RCC 7860 (cell line): ENCODE measurements at places on chromosomes 11 and 22.

DNA sequence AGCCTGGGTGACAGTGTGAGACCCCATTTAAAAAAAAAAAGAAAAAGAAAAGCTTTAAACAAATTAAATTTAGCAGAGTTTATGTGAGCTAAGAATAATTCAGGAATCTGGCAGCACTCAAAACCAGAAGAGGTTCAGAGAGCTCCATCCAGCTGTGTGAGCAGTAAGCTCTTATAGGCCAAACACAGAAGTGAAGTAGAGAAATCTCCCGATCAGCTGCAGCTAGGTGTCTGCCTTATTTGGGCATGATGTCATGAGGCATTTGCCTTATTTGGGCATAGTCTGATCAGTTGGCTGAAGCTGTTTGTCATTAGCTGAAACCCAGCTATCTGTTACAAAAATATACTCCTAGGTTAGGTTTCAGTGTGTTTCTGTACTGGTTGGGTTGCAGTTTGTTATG lies 8.2 kb downstream of the MS4A15 start:
- no peak for DNase-seq

DNA sequence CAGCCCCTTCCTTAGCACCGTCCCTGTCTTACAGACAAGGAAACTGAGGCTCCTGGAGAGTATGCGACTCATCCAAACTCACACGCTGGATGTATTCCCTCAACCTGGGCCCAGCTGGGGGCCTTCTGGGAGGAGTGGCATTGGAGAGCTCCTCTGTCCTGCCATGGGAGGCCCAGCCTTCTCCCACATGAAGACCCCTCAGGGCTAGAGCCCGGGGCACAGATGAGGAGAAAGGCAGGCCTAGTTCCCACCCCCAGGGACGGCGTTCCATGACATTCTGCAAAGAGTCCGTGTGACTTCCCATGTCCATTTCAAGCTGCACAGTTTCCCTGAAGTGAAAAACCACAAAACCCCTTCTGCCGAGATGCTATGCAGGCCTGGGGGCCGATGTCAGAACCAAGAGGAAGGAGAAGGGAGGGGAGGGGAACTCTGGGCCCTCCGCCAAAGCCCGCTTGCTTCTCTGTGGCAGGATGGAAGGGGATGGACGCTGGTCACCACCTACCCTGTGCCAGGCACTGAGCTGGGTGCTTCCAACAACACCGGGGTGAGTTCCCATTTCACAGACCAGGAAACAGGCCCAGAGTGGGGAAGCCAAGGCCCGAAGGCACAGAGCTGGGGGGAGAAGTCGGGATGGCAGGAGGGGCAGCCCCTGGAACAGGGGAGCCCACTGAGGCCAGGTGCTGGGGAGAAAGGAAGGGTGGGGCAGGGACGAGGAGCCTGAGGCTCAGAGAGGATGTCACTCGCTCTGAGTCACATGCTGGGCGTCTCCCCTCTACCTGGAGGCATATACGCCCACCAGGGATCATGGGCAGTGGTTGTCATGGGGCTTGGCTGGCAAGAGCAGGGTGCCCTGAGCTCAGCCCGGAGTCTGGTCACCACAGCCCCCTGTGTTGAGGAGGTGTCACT lies 15.7 kb downstream of the RAC2 start:
- peak; percentile 68 for DNase-seq

DNA sequence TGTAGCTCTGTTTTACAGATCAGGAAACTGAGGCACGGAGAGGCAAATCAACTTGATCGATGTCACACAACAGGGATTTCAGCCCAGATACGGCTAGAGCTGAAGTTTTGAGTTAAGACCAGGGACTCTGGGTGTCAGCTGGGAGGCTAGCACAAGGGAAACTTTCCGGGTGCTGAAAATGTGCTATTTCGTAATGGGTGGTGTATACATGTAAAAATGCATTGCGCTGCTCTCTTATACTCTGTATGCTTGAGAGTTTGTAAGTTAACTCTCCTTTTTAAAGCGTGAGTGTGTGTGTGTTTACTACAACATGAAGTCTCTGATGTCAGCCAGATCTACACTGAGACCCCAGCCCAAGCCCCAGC lies 227.6 kb downstream of the MN1 start:
- DNase-seq = no peak

- no peak for DNase-seq
These were observed 29.4 kb upstream of the CAPRIN1 start for GRCh38 chr11:34021977-34022735.

DNA sequence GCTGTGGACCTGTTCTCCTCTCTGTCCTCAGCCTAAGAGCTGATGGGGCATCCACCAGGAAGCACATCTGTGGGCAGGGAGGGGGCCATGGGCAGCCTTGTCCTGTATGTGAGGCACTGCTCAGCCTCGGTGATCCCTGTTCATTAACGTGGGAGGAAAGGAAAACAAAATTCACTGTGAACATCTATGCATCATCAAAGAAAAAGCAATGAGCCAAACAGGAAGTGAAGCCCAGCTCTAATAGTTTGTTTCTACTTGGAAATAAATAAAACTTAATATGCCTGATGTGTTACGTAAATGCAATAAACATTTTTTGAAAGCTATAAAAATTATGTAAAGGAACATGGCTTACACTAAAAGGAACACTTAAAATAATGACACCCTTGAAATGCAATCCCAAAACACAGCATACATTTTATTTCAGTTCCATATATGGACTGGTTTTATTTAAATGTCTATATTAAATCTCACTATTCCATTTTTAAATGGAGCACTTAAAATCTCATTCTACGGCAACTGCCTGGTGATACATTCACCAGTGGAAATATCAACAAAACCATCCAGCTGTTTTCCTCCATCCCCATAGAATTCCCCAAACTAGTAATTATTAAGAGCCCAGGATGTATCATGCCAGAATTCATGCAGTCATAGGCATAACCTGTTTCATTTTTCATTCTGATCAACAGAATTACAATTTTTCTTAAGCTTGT lies 78.3 kb downstream of the ZNF280B start:
- no peak for DNase-seq

DNA sequence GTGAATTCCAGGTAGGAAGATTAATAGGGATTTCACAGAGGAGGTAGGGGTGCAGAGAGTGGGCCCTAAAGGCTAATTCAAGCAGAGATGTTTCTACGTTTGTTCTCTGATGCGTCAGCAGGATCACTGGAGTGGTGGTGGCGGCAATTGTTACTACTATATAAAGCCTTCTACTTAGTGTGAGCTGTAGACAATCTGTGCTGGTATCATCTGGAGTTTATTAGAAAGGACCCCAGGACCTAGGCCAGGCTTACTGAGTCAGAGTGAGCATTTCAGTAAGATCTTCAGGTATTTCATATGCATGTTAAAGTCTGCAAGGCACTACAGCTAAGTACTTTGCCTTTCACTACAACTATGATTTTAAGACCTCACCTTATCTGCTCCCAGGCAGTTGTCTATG lies 59.5 kb downstream of the USP35 start:
- no peak for DNase-seq

GRCh38 chr11:50088231-50088630 lies 55.6 kb downstream of the OR4C45 start:
- peak; percentile 47 for DNase-seq

- no peak for DNase-seq
These were observed 188.1 kb downstream of the CTTN start for GRCh38 chr11:70586261-70587074.

- no peak for DNase-seq
These were observed 1.1 kb downstream of the EED start for GRCh38 chr11:86245369-86246292.

DNA sequence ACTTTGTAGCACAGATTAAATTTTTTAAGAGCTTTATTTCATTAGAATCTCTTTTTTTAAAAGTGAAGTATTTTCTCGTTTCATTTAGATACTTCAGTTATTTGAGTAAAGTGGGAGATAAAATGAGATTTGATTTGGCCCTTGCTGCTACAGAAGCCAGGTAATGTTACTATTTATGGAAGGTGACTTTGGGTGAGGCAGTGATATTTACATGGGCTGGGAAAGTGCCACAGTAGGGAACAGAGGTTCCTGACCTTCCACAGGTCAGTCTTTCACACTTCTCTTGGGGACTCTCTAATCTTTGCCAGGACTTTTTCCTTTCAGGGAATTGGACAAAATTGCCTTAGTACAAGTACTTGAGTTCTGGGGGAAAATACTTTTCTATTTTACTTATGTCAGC lies 20.4 kb downstream of the CTR9 start:
- no peak for DNase-seq

DNA sequence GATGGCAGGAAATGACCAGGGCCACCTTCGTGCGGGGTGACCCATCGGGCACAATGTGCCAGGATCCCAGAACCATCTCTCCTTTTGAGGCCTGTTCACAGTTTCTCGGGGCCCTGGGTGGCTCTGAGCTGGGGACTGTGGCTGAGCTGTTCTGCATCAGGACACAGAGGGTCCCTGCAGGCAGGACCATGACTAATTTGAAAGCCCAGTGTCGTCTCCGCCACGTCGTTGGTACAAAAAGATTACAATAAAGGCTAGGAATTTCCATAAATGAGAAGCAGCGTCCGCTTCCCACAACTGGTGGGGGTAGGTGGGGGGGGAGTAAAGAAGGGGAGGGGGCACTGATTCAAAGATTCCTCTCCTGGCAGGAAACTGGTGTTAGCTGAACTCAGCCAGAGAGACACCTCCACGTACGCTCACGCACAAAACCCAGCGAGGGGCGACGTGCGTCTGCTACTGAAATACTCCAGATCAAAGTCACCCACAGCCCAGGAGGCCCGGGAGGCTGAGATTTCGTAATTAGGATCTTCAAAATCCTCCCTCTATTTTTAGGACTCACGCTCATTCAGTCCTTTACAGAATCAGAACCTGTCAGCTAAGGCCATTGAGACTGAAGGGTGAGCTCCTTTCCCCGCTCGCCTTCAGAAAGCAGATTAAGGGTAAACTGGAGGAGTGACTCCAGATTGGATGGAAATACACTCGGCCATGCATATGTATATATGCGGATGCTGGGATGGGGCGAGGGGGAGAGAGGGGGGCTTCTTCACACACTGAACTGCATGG lies 11.0 kb downstream of the MN1 start:
- DNase-seq = no peak

DNA sequence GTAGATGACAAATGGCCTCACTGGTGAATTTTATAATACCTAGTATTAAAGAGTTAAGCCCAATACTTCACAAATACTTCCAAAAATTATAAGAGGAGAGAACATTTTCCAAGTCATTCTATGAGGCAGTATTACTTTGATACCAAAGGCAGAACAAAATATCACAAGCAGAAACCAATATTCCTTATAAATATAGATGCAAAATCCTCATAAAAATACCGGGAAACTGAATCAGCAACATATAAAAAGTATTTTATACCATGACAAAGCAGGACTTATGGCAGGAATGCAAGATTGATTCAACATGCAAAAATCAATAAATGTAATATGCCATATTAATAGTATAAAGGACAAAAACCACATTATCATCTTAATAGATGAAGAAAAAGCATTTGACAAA lies 22.1 kb upstream of the AMPD3 start:
- no peak for DNase-seq

DNA sequence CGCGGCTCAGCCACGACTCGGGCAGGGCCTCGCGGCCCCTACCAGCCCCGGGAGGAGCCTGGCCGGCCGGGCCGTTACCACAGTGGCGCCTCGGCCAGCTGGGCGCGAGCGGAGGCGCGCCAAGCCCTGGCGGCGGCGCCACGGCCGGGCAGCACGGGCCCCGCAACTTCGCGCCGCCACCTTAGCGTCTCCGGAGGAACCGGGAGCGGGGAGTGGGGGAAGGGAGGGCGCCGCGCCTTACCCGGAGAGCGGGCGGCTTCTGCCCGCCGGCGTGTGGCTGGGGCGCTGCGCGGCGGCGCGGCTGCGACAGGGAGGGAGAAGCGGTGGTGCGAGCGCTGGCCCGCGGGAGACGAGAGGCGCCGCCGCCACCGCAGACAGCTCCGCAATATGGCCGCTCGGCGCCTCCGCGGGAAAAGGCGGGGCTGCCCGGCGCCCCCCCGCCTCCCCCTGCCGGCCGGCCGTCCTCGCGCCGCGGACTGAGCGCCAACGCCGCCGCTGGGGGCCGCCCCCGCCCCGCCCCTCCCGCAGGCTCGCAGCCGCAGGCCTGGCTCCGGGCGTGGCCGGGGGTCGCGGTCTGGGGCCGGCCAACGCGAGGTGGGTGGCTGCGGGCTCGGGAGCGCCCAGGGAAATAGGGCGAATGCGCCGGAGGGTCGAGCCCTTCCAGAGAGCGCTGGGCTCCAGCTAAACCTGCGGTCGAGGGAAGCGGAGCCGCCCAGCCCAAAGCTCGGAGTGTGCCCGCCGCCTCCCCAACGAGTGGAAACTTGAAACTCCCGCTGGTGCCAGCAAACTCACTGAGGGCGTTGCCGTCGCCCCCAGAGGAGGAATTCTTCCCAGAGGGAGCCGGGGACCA lies at the start of gene RDX:
TSS of gene RDX (minus strand) at position 389 of the 850 bp plus-strand sequence. CDS start 16,922 bp downstream, outside the sequence.
- DNase-seq = peak; percentile 77

- no peak for DNase-seq
These were observed 50.0 kb downstream of the CLTCL1 start for GRCh38 chr22:19241593-19241906.

DNA sequence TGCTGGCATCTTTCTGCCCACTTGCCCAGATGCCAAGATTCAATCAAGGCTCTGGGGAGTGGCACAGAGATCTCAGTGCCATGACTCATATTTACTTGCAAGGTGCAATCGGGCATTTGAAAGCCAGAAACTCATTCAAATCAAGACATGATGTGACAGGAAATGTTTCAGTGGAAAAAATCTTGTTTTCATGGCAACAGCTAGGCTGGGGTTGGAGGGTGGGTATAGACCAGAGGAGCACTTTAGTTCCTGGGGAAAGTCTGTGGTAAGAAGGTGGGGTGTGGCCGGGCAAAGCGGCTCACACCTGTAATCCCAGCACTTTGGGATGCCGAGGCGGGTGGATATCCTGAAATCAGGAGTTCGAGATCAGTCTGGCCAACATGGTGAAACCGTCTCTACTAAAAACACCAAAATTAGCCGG lies 1.2 kb downstream of the MAJIN start:
- DNase-seq = no peak

DNA sequence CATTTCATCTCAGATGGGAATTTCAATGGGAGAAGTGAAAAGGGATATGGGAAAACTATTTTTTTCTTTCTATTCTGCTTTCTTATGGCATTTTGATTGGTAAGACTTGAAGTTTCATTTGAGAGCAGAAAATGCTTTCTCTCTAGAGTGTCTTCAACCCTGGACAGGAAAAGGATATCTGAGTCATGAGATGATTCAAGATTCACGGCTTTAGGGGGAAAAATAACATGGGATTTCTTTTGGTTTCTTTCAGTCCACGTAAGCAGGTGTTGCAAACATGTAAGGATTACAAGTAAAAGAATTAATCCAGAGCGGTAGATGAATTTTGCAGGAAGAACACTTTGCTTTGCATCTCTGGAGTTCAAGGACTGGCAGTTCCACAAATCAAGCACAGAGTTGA lies 1001.0 kb upstream of the TENM4 start:
- DNase-seq = no peak

GRCh38 chr22:38757464-38757757 lies 1.6 kb upstream of the SUN2 start:
- no peak for DNase-seq

GRCh38 chr22:44620841-44621257 lies 81.2 kb upstream of the PRR5 start:
- DNase-seq = no peak

GRCh38 chr22:30040499-30041260 lies 39.6 kb upstream of the HORMAD2 start:
- no peak for DNase-seq
